Stimulated activated CD4-positive, alpha-beta T cell treated with anti-CD3 and anti-CD28 coated beads, Interleukin-1b, Interleukin-23, amount 100 ng/mL, for 4 hours (primary cell): ENCODE measurements at places on chromosomes 2 and 18.

DNA sequence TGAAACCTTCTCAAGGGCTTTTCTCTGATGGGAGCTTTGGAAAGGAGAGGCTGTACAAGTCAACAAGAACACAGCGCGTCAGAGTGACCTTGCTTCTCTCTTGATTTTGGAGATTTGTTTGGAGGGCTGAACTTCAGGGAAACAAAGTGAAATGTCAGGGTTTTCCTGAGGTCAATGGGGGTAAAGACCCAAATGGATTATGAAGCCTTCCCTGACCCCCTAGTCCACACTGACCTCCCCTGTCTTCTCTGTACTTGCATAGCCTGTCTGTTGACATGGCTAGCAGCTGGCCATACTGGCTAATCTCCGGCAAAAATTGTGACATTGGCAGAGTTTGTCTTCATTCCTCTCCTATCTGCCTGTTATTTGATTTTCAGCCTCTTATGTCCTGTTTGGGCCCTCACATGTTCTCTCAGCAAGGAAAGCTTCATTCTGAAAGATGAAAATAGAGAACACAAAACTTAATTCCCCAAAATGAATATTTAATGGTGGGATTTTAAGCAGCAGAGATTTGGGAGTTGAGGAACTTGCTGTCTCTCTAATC, 149.3 kb upstream of the HAAO start:
- DNase-seq: no peak

- DNase-seq: no peak
These were observed 488.7 kb upstream of the SLC39A10 start for GRCh38 chr2:195168369-195168768.

GRCh38 chr2:14219306-14219705, 413.2 kb upstream of the LRATD1 start:
- no peak for DNase-seq

GRCh38 chr2:309148-309953, 21.5 kb upstream of the ALKAL2 start:
- no peak for DNase-seq
